Ammon's horn (tissue), 1 donor: ENCODE measurements at places on chromosomes 3 and 15.

DNA sequence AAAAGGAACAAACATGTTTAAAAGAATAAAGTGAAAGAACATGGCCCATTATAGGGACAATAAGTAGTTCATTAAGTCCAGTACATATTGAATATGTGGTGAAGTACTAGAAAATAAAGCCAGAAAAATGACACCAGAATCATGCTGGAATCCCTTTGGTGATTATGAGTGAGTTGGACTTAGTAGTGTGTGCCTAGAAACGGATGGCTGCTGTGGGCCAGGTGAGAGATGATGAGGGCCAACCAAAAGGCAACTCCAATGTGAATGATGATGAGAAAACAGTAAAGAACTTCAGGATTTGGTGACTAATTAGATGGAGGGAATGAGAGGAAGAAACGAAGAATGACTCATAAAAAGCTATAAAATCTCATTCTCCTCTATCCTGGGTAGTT lies 3.3 kb downstream of the CRYGS start:
- no peak for DNase-seq

DNA sequence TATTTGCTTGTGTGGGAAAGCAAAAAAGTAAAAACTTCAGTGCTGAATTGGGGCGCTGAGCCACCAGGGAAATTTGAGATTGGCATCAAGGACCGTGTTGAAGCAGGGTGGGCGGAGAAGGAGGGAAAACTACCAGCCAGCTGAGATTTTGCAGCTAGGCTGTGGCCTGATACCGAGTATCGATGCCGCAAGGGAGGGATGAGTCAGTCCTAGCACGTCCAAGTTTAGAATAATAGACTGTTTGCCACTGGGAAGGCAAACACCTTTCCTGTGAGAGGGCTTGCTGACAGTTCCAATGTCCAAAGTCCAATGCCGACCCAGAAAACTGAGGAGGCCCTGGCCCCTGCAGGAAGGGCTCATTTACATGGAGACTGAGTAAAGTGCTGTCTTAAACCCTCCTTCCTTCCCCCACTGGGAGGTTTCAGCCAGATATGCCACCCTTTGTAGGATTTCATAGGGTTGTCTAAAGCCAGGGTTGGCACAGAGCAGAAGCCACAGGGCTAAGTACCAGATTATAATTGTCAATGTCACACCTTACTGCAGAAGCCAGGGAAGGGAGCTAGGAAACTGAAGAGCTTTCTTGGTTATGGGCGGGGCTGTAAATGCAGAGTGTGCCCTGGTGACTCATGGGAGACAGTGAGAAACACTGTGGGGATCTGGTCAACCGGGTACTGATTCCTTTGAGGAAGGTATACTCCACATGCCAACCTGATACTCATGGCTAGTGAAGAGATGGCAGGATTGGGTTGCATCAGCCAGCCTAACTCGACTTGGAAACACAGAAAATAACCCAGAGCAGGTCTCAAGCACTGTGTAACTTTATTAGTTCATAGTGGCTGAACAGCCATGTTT lies 28.4 kb upstream of the PIK3CB start:
- peak; percentile 69 for DNase-seq

GRCh38 chr15:45583731-45584639 lies 3.2 kb upstream of the BLOC1S6 start:
- DNase-seq, result no peak

DNA sequence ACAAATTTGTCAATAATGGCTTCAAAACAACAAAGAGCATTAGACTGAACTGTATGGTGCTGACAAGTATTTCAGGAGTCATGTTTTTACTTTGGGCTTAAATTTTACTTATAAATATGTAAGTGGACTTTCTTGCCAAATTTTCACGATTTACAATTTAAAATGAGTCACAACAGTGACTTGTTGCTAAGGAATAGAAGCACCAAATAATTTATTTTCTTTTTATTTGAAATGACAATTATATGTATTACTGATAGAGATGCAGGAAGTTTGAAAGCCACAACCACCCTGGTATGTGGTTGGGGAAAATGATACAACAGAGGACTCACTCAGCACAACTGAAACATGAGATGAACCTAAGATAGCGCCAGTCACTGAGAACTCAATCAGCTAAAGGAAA lies 90.3 kb downstream of the FMN1 start:
- no peak for DNase-seq

- DNase-seq, result no peak
Measured at GRCh38 chr3:38458796-38459498, 5.3 kb downstream of the ACVR2B start.

DNA sequence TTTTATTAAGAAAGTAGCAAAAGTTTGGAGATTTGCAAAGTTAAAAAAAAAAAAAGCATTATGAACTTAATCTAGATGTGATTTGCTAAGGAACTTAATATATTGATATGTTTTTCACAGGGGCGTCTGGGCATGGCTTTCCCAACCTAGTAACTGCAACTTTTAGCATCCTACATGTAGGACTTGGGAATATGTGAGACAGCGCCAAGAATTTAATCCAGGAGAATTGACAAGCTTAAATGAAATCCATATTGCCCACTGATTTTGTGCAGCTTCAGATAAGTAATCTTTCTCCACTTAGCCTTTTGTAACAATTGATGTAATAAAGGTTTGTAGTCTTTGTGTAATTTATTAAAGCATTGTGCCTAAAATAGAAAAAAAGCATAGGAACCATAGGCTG lies 982 bp upstream of the GABPB1 start:
- no peak for DNase-seq

GRCh38 chr15:66287461-66288057 lies 5.8 kb upstream of the DIS3L start:
- DNase-seq, result no peak

- DNase-seq, result no peak
Measured at GRCh38 chr15:85477730-85478129, 97.3 kb downstream of the AKAP13 start.

DNA sequence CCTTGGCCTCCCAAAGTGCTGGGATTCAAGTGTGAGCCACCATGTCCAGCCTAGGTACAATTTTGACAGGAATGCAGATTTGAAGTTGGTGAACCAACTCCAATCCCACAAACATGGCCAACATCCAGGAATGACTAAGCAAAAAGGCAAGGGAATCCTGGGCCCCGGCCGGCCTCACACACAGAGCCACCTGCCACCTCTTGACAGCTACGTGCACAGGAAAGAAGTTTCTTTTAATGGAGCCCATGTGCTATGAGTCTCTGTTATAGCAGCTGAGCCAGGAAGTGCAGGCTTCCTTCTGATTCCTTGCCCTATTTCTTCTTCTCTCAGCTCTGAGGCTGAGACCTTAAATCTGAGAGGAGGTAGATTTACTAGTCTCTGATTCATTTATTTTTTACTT lies 8.8 kb downstream of the TMEM40 start:
- DNase-seq, result no peak

GRCh38 chr3:131109156-131109555 lies 82.5 kb downstream of the NEK11 start:
- no peak for DNase-seq

GRCh38 chr3:193743702-193744047 lies 150.7 kb downstream of the OPA1 start:
- DNase-seq, result no peak

DNA sequence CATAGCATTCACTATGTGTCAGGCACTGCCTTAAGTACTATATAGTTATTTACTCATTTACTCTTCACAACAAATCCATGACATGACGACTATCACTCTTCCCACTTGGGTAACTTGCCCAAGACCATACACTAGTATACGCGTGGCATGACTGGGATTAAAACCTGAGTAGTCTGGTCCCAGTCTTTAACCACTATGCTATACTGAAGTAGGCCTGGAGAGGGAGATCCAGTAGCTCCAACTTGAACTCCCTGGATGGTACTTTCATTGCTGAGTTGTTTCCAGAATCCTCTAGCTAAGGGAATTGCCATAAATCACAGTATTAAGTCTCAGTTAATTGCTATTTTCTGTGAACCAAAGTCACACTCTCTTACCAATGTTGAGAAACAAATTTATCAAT lies 116.2 kb upstream of the LSAMP start:
- DNase-seq, result no peak

DNA sequence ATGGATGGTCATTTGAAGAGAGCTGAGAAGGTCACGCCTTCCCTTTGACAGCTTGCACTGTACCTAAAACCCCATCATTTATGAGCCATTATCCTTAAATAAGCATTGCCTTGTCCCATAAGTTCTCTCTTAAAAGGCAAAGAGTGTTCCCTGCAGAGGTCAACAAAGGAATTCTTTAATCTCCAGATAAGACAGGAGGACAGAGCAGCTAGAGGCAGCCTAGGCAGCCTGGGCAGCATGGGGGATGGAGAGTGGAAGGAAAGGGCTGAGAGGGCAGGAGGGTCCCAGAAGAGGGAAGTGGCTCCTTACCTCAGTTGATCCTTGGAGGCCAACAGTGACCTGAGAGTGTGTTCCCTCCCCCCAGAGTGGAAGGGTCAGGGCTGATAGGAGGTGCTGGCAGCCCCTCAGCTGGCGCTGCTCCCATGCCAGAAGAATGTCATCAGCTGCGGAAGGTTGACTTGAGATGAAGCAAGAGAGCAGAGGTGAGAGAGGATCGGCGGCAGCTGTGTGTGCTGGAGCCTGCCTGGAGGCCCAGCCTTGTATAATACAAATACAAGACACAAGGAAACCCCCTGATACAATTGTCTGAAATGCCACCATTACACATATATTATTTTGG lies 12.8 kb downstream of the KBTBD13 start:
- DNase-seq, result no peak

- no peak for DNase-seq
Measured at GRCh38 chr15:74827614-74828013, 1.2 kb downstream of the CPLX3 start.

- peak; percentile 92 for DNase-seq
Measured at GRCh38 chr15:65028921-65029735, at the start of gene MTFMT. Gene MTFMT, minus strand, starts transcription at chr15:65029639. Its CDS starts 26 bp downstream, at chr15:65029613.

DNA sequence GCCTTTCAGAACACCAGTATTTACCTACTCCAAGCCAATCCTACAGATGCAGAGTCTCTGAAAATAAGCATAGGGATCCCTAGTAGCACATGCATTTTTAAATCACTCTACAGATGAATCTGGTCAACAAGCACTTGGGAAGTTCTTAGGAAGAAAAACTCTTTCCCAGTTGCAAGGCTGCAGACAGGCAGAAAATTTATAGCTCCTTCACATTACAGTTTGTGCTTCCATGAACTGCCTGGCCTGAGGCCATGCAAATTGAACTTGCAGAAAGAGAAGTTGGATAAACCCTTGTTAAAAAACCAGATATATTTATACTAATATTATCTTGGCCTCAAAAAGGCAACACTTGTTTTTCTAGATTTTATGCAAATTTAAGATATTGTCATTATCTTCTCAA lies 256.9 kb downstream of the EPHA3 start:
- DNase-seq, result no peak

DNA sequence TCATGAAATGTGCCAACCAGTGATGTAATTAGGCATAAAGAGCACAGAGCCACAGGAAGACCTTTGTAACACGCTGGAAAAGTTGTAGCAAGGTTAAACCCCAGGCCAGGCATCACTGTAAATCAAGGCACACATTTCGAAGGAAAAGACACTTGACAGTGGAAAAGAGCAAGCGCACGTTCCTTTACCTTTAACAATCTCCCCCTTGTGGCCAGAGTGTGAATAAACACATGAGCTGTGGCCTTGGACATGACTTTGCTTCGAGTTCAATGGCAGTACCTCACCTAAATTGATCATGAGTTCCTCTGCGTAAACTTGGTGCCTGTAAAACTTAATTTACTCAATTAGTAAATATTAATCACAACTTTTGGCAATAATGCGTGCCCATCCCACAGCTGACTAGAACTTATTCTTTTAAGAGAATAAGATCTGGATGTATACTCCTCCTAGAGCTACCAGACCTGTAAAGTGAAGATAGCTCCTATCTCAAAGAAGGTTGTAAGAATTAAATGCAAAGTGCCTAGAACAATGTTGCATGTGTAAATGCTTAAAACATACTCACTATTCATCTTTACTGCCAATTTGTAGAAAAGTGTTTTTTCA lies 757.0 kb upstream of the NECTIN3 start:
- DNase-seq, result peak; percentile 71

DNA sequence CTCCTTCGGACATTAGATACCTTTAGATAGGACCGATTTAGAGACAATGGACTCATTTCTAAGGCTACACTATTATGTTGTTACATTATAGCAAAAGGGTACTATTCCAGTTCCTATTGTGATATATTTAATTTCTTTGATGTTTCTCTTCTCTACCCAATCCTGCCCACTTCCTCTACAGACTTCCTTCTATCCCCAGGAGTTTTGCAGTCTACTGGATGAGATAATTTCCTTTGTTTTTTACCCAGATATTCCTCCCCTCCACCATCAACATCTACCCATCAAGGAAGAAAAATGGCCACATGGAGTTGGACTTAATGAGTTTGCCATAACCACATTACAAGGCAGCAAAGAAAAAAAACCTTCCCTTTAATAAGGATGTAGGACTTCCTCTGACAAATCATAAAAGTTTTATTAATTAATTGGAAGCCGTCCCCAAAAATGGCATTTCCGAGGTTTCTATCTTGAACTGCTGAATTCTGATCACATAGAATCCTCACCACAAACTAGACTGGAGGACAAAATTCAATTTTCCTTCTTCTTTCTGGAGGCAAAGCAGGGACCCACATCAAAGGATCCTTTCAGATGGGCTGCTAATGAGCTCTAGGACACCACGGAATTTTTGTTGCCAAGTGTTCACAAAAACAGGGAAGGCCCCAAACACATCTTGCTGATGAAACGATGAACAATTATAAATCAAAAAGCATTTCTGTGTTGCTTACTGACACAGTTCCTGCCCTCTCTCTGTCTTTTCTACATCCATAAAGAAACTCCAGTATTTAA lies 33.4 kb downstream of the FRMD4B start:
- DNase-seq, result no peak
